ENCODE measurements at places on chromosomes 1 and 21.

- DNase-seq, result no peak
These were observed 95.0 kb downstream of the LAMC2 start for GRCh38 chr1:183281039-183281438.

GRCh38 chr21:31278511-31279130 lies 65.4 kb downstream of the TIAM1 start:
- DNase-seq, result no peak

- no peak for DNase-seq
These were observed 50.2 kb upstream of the DNAH14 start for GRCh38 chr1:224879162-224879803.

DNA sequence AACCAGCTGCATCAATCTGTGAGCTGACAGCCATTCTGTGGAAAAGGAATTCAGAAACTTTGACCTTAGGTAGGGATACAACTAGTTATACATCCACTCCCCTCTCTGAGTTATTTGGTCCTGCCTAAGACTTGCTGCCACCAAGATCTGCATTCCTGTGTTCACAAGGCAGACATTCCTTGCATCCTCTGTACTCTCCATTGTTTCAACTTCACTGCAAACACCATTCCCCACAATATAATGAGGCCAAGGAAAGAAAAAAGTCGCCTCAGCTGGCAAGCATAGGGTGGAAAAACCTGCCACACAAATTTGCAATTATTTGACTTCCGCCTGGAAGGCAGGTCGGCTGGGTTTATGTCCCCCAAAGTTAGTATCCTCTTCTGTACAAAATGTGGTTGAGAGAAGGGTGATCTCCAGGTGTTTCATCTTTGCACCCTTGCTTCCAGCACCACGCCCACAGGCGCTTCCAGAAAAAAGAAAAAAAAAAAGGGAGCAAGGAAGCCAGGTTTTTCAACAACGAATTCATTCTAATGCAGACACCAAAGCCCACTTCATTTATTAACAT lies 676 bp upstream of the CTTNBP2NL start:
- no peak for DNase-seq

GRCh38 chr1:90616395-90616794 lies 100.7 kb downstream of the BARHL2 start:
- DNase-seq, result no peak

DNA sequence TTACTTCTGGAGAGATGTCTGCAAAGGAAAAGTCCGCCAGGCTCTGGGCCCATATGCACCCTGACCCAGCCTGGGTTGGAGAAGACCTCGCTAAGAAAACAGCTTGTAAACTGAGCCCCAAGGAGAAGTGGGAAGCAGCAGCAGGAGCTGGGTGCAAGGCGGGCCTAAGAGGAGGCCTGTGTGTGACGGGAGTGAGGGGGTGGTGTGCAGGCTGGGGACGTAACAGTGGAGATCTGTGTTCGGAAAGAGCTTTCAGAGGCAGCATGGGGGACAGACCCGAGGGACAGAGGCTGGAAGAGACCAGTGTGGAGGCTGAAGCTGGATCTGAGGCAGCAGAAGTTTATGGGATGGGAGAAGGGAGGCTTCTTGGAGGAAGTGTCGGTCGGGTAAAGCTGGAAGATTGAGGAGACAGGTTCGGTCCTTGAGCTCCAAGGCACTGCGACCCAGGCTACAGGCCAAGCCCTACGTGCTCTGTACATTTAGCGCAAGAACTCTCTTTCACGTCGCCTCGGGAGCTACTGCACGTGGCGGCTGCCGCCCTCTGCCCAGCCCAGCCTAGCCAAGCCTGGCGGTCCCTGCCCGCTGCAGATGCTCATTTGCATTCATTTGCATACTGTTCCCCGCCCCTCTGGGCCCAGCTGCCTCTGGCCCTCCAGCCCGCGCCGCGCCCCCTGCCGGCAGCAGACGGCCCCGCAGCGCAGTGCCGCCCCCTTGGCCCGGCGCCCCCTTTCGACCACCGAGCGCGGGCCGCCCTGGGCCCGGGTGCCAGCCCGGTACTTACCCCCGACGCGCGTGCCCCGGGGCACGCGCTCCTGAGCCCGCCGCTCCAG lies 6.3 kb downstream of the HPCA start:
- DNase-seq, result no peak

- DNase-seq, result no peak
These were observed 55.5 kb downstream of the ECE1 start for GRCh38 chr1:21234779-21235178.

DNA sequence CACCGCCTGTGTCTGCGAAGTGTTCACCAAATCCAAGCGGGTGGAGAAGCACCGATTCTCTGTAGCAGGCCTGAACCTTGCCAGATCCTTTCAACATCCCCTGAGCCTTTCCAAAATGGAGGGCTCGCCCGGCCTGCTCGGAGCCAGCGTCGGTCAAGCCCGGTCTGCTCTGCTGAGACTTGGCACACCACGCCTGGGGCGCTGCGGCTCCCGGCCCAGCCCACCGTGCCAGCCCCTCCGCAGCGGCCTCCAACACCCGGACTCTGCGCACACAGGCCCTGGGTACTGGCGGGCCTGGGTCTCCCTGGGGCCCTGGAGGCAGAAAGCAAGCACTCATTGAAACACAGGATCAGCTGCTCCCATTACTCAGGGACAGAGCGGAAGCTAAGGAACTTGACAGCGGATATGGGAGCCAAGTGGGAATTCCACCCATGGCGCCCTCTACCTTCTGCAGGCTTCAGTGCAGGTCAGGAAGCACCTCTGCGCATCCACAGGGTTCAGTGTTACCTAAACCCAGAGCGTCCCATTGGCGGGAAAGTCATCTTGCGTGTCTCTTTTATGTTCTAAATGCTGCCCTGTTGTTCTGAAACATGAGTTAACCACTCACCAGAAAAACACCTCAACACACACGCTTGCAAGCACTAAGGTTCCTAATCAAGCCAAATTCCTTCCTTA lies 159.9 kb downstream of the ZBTB18 start:
- no peak for DNase-seq

DNA sequence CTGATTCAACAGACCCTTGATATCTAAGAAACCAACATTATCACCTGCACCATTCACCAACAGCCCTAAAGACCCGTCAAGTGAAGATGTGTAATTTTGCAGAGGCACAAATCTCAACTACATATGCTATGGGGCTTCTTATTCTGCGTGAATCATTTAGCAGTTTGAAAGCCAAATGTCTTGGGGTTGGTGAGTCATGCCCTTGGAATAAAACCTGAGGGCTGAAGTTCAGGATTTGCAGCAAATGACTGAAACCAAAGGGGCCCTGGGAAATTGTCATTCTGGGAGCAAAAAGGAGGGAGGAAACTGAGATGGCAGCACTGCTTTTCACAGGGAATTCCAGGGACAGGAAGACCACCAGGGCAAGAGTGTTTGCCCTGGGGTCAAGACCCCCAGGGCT lies 79.2 kb upstream of the TNR start:
- DNase-seq, result no peak

DNA sequence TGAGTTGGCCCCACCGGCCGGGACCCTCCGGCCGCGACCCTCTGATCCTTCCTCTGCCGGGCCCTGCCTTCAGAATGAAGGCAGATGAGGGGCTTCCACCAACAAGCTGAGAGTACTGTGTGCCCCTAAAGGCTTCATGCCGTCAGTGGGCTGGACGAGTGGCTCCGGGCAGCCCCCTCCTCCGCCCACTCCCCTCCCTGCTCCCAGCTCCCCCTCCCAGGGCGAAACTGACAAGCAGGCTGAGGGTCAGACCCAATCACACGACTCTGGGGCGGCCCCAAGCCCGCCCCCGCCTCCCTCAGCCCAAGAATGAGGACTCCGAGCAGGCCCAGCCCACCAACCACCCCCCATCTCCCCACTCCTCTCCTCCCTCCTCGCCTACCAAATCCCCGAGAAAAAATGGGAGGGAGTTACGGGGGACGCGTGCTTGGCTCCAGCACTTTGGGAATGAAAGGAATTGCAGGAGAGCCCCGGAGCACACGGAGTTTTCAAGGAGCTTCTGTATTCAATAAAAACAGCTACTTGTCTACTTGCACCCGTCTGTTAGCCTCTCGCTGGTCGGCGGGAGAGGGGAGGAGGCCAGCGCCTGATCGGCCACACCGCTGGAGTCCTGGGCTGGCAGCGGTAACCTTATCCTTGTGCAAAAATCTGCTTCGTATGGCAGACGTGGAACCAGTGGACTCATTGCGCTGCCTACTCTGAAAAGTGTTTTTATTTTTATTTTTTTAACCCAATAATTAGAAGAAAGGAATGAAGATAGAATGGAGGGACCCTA lies at the start of gene COL11A1:
Gene COL11A1, minus strand, starts transcription at position 147 of the 775 bp plus-strand sequence. CDS start 344 bp downstream, outside the sequence.
- DNase-seq, result no peak

DNA sequence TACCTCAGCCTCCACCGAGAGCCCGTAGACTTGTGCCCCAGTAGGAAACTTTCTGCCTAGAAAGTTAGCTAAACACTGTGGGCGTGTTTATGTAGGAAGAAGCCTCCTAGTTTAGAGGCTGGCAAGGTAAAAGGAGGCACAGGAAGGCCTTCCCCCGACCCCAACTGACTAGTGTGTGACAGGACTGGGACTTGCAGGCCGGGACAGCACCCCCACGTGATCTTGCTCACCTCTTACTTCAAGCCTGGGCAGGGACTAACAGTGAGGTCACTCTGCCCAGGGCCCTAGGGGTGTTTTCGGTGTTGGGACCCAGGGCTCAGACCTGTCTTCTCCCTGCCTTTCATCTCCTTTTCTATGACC lies 392 bp upstream of the TAGLN2 start:
- no peak for DNase-seq

DNA sequence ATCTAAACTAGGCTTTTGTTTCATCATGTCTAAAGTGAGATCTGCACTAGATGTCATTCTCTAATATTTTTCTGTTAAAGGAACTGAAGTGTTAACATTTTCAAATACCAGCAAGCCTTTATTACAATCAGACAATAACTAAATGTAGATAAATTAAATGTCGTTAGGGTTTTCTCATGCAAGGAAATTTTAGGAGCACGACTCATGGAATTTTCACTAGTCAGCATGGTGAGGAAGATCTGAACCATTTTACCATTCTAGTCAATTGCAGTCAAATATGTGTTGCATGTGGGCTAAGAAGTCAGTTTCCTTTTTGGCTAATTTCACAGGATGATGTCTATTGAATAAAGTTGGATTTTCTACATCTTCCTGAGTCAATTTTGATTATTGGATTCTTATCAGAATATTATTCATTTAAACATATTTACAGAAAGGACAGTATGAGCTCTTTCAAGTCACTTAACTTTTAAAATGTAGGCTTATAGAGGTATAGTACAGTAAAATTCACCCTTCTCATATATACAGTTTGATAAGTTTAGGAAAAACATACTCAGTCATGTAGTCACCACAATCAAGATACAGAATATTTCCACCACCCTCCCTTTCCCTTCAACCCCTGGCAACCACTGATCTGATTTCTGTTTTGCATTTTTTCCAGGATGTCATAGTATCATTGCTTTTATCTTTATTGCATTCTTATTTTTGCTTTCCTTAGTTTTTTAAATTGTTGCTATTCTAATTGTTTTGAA lies 9.2 kb downstream of the GCSAML start:
- no peak for DNase-seq

DNA sequence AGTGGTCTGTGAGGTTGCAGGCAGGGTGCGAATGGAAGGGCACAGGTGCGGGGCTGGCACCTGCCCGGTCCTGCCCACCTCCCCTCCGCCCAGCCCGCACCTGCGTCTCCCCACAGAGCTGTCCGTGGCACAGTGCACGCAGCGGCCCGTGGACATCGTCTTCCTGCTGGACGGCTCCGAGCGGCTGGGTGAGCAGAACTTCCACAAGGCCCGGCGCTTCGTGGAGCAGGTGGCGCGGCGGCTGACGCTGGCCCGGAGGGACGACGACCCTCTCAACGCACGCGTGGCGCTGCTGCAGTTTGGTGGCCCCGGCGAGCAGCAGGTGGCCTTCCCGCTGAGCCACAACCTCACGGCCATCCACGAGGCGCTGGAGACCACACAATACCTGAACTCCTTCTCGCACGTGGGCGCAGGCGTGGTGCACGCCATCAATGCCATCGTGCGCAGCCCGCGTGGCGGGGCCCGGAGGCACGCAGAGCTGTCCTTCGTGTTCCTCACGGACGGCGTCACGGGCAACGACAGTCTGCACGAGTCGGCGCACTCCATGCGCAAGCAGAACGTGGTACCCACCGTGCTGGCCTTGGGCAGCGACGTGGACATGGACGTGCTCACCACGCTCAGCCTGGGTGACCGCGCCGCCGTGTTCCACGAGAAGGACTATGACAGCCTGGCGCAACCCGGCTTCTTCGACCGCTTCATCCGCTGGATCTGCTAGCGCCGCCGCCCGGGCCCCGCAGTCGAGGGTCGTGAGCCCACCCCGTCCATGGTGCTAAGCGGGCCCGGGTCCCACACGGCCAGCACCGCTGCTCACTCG lies 23.3 kb downstream of the FTCD start:
- DNase-seq, result no peak

GRCh38 chr1:15540186-15540585 lies 13.5 kb downstream of the DNAJC16 start:
- no peak for DNase-seq

GRCh38 chr1:203528063-203528462 lies 34.1 kb downstream of the OPTC start:
- DNase-seq, result no peak

- DNase-seq, result no peak
These were observed 23.9 kb downstream of the RHBDL2 start for GRCh38 chr1:38917772-38918171.

GRCh38 chr1:51192213-51192843 lies 43.7 kb upstream of the RNF11 start:
- DNase-seq, result peak; percentile 20

- DNase-seq, result no peak
These were observed 19.6 kb upstream of the PDPN start for GRCh38 chr1:13564073-13564472.

DNA sequence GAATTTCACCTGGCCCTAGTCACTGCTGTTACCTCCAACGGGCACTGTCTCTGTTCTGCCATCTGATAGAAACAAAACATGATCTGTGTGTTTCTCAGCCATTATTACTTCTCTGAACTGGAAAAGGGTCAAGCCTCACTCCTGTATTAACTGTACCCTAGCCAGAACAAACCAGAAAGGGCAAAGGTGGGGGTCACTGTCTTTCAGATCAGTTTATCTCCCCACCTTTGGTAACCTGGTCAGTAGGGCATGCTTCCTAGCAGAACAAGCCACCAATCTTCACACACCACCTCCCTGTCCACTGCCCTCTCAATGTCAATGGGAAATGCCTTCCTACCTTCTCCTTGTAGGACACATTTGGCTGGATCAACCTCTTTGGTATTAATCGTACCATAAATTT lies 3.9 kb downstream of the TRIM45 start:
- DNase-seq, result no peak

- DNase-seq, result no peak
These were observed 134.6 kb downstream of the TENT5C start for GRCh38 chr1:117740496-117740895.

- no peak for DNase-seq
These were observed 266.2 kb downstream of the FOXD2 start for GRCh38 chr1:47703981-47704596.

DNA sequence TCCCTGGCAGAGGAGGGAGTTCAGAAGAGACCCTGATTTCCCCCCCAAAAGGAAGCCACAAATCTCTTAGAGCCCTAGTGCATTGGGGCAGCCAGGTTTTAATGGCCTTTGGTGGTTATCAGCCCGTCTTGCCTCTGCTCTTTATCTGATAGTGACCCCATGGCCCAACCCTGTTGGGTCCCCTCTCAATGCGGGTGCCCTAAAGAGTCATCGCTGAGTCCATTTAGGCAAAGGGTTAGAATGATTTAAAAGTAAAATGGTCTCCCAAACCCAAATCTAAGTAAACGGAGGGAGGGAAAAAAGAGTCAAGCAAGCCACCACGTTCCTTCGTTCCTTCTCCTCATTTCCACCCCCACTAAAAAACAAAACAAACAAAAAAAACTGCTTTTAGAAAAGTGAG lies 164.0 kb downstream of the RUNX1 start:
- peak; percentile 7 for DNase-seq
